ENCODE measurements at places on chromosomes 2 and 18.

GRCh38 chr18:44197832-44198611, 482.7 kb upstream of the SETBP1 start:
- DNase-seq: no peak

GRCh38 chr18:13409026-13409425, 190.5 kb downstream of the LDLRAD4 start:
- no peak for DNase-seq

DNA sequence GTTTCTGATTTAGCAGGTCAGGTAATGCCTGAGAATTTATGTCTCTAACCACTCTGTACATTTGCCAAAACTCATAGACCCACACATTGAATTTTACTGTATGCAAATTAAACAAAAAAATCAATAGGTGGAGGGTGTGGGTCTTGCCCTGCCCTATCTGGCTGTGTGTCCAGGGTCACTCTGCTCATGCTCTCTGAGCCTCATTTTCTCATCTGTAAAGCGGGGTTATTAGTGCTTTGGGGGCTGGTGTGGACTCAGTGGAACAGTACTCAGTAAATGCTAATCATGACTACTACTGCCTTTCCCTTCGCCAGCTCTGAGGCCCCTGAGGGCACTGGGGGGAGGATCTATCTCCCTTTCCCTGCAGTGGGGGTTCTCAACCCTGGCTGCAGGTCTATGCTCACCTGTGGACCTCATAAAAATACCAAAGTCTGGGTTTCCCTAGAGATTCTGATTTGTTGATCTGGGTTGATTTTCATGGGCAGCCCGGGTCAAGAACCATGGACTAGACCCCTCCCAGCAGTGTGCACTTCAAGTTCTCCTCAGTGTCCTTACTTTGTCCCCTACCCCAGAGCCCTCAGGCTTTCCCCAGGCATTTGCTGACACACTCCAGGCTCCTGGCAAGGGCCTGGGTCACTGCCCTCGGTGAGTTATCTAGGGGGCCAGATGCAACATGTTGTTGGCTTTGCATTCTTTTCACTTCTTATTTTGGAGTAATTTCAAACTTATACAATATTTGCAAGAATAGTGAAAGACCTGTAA, 27.5 kb downstream of the MTHFD2 start:
- no peak for DNase-seq

DNA sequence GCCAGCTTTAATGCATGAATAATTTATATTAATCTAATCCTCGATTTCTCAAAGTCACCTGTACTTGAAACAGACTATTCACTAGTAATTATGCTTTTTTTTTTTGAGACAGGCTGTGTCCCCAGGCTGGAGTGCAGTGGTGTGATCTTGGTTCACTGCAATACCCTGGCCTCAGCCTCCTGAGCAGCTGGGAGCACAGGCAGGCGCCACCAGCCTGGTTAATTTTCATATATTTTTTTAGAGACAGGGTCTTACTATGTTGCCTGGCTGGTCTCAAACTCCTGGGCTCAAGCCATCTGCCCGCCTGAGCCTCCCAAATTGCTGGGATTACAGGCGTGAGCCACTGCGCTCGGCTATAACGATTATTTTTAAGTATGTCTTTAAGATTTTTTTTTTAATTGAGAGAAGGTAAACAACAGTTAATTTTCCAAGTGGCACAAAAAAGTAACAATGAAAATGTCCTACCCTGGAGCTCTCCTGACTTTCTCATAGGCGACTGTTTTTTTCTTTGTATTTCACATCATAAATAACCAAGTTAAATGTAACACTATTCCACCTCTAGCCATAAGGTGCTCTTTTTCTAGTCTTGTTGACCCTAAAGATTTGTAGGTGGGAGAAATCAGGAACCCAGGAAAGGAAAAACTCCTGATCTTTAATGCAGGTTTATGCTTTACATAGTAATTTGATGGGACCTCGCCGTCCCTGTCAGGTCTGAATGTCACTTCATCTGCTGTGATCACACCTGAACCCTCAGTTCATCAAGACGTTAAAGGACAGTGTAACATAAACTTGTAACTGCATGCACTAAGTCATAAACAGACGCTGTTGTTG, 1.3 kb upstream of the ANKRD12 start:
- no peak for DNase-seq

GRCh38 chr2:232873909-232874641, 4.0 kb downstream of the SNORC start:
- peak; percentile 55 for DNase-seq

- DNase-seq: no peak
These were observed 1225.8 kb downstream of the SUCLG1 start for GRCh38 chr2:83233326-83233725.
